Activated T-cell treated with anti-CD3 and anti-CD28 coated beads for 4 hours (primary cell): ENCODE measurements at places on chromosomes 12 and 14.

DNA sequence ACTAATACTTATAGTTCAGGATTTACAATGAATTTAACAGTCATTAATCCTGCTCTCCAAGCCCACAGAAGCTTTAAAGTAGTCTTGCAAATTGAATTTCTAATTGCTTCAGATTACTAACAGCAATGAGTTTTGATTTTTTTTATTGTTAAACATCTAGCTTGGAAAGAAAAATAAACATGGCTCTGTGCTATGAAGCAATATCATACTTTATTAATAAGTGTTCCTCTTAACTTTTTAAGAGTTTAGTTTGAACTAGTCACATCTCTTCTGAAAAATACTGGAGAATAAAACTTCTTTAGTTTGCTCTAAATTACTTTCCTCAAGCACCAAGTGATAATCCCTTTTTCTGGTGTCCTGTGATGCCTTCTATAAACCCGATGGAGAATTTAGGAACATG is 250.2 kb downstream of the TRHDE start:
- no peak for DNase-seq

GRCh38 chr14:66022526-66022925 is 463.6 kb upstream of the CCDC196 start:
- DNase-seq, result no peak

DNA sequence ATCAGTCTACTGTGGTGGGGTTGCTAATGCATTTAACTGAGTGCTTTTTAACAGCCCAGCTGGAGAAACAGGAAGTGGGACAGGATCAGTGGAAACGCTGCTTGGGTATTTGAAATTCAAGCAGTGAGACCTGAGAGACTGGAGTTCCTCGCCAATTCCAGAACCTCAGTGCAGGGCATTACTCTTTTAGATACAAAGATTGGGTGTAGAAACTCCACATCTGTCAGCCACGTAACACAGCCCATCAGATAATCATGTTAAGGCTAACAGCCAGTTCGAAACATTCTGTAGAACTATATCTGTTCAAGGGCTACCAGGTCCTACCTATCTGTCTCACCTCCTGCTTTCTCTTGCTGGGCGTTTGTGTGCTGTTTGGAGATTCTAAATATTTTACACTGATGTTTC is 45.5 kb downstream of the RAD52 start:
- DNase-seq, result no peak

- DNase-seq, result no peak
Measured at GRCh38 chr14:62179367-62180018, 417.3 kb downstream of the SNAPC1 start.

DNA sequence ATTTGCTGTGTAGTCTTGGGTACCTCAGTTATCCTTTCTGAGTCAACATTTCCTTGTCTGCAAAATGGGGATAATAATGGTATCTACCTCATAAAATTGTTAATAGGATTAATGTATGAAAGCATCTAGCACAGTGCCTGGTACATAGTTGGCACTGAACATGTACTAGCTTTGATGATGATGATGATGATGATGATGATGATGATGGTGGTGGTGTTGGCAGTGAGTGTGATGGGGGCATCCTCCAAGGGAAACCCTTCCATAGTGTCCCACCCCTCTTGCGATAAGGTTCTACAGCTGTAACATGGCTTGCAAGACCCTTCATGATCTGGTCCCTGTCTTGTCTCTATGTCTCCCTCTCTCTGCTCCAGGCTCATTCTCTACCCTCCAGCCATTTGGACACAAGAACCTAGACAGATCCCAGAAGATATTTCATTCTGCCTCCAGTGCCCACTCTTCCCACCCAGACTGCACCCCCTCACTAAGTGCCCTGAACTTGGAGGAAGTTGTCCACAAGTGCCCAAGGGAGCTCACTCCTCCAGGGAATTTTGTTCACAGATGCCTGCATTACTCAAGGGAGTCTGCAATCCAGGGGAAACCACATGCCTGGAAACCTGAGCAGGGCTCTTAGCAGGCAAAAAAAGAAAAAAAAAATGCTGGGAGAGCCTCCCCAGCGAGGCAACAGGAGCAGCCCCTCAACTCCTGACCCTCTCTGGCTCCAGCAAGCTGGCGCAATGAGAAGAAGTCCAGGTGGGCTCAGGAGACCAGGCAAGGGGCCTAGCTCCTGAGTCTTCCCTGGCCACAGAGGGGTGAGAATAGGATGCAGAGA is 10.1 kb upstream of the BDKRB1 start:
- no peak for DNase-seq

- no peak for DNase-seq
Measured at GRCh38 chr12:130497321-130497720, 159.6 kb downstream of the PIWIL1 start.

GRCh38 chr12:62963486-62964041 is 28.6 kb upstream of the PPM1H start:
- DNase-seq, result no peak

- DNase-seq, result no peak
Measured at GRCh38 chr14:34129927-34130552, 179.2 kb upstream of the EGLN3 start.

GRCh38 chr12:72271451-72272090 is 599 bp upstream of the TRHDE start:
- DNase-seq, result no peak

- DNase-seq, result no peak
Measured at GRCh38 chr12:108798551-108799221, 58.7 kb downstream of the SSH1 start.

DNA sequence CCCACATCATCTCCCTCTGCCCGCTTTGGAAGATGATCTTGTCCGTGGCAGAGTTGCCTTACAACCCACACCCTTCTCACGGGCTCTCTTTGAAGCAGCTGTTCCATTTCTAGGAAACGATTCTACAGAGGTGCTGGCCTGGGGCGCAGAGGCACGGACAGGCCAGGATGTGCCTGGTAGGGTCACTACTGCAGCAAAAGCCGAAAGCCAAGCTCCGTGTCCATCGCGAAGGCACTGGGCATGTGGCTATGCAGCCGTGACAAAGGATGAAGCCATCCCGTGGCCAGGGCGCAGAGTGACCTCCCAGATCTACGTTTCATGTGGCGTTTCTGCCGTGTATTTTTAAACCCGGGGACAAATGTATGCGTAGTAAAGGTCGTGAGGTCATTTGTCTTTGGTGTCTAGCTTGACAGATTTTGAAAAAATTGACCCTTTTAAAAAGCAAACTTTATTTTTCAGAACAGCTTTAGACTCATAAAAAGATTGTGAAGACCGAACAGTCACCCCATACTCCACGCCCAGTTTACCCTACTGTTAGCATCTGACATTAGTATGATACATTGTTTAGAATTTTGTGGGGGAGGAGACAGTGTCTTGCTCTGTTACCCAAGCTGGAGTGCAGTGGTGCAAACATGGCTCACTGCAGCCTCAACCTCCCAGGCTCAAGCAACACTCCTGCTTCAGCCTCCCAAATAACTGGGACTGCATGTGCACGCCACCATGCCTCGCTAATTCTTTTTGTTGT is 40.4 kb upstream of the NCOR2 start:
- DNase-seq, result no peak

GRCh38 chr12:5364036-5364770 is 67.7 kb upstream of the NTF3 start:
- no peak for DNase-seq

- no peak for DNase-seq
Measured at GRCh38 chr12:98738002-98738401, 92.9 kb downstream of the APAF1 start.

DNA sequence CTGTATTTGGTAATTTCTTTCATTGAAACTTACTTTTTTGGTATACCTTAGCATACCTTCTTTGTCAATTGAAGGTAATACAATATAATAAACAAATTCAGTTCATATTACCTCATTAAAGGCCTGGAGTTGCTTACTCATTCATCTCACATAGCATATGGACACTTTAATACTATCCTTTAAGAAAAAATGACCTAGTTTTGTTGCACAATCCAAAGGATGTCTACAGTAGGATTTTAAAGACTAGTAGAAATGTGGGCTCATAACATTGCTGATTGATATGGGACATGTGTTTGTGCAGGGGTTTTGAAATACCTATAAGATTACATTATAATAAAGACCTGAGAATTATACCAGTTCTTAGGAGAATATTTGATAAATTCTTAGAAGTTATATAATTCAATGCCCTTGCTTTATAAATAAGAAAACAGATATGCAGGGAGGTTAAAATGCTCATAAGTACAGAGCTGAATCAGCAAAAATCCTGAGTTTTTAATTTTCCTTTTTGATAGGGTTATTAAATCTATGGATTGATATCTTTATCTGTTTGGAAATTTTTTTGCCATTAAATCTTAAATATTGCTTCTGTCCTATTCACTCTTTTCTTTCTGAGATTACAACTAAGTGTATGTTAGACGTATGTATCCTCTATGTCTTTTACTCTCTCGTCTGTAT is 352.1 kb downstream of the ATP23 start:
- no peak for DNase-seq

DNA sequence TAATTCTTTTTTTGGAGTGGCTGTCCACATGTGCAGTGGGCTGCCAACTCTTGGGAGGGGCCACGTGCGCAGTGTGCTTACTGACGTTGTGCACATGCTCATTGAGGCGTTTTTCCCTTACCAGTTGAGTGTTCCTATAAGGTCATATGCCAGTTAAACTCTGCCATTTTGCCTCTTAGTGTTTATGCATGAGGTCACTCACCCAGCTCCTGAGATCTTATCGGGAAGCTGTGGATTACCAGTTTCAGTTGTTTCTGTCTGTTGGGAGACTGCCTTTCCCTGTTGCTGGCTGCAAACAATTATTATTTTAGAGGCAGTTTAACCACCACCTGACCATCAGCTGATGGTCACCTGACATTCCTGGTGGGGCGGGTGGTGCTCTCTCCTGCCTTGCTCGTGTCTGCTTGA is 16.1 kb upstream of the KIF21A start:
- DNase-seq, result no peak

DNA sequence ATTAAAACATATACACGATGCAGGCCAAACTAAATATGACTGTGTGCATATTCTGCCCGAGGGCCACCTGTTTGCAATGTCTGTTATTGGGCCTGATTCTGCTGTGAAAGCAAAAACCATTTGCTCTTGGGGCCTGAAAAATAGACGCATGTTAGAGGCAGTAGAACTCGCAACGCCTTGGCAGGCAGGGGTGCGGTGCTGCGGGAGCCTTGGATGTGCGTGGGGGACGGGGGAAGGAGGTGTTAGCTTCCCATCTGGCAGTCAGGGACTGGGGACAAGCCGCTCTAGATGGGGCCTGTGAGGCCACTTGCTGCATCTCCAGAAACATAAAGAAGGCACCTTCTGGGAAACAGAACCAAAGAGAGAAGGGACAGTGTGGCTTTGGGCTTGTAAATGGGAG is 216.3 kb downstream of the PHETA1 start:
- no peak for DNase-seq

DNA sequence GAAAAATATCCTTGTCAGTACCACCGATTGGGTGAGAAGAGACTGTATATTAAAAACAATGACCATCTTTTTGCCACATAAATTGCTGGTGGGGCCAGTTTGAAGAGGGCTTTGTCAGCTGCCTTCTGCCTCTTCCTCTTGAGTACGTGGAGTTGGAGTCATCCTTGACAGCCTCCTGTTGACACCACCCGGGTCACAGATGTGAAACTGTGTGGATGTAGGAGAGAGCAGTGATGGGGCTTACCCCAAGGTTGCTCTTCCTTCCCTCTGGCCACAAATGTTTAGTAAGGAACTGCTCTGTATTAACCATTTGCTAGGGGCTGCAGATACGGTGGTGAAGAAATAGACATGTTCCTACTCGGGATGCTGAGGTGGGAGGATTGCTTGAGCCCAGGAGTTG is 12.2 kb downstream of the PTPN11 start:
- DNase-seq, result no peak

DNA sequence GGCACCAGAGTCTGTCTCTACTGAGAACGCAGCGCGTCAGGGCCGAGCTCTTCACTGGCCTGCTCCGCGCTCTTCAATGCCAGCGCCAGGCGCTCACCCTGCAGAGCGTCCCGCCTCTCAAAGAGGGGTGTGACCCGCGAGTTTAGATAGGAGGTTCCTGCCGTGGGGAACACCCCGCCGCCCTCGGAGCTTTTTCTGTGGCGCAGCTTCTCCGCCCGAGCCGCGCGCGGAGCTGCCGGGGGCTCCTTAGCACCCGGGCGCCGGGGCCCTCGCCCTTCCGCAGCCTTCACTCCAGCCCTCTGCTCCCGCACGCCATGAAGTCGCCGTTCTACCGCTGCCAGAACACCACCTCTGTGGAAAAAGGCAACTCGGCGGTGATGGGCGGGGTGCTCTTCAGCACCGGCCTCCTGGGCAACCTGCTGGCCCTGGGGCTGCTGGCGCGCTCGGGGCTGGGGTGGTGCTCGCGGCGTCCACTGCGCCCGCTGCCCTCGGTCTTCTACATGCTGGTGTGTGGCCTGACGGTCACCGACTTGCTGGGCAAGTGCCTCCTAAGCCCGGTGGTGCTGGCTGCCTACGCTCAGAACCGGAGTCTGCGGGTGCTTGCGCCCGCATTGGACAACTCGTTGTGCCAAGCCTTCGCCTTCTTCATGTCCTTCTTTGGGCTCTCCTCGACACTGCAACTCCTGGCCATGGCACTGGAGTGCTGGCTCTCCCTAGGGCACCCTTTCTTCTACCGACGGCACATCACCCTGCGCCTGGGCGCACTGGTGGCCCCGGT is at the start of gene PTGDR:
Gene PTGDR, plus strand, starts transcription at position 198 of the 778 bp plus-strand sequence. Its CDS starts 117 bp downstream, at position 315.
- DNase-seq, result no peak

- no peak for DNase-seq
Measured at GRCh38 chr14:23719225-23719985, 83.2 kb downstream of the DHRS2 start.

- DNase-seq, result no peak
Measured at GRCh38 chr12:117046011-117046369, 53.2 kb downstream of the TESC start.

DNA sequence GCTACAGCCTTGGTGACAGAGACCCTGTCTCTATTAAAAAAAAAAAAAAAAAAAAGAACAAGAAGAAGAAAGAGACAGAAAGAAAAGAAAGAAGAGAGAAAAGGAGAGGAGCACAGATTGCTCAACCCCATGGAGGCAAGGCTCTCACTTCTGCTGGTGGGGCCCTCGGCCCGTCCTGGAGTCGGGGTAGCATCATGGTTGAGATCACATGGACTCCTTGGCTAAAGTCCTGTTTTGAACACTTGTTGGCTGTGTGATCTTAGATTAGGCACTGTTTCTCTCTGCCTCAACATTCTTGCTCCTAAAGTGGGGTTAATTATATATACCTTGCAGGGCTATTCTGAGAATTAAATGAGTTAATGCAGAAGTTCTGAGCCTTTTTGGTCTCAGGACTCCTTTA is 207.7 kb downstream of the CACNA1C start:
- DNase-seq, result no peak

GRCh38 chr14:52514046-52514811 is 38.1 kb downstream of the TXNDC16 start:
- DNase-seq, result no peak

GRCh38 chr12:104649921-104650320 is 193.2 kb downstream of the CHST11 start:
- DNase-seq, result no peak

DNA sequence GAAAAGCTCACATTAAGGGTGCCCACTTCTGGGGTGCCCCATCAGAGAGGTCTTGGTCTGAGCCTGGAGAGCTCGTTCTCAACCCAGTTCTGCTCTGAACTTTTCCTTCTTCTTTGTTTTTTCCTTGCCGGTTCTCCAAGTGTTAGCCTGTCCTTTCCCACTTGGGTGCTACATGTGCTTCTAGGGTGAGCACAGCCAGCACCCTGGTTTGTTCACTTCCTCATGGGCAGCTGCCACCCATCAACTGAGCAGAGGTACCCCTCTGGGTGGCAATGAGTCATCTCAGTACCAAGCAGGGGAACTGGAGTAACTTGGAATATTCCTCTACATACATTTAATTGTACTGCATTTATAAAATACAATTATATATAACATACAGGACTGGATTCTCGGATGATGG is 3.9 kb upstream of the SYNE3 start:
- no peak for DNase-seq

GRCh38 chr14:71235875-71236274 is 328.6 kb downstream of the PCNX1 start:
- no peak for DNase-seq
